ENCODE measurements at places on chromosomes 13 and 19.

DNA sequence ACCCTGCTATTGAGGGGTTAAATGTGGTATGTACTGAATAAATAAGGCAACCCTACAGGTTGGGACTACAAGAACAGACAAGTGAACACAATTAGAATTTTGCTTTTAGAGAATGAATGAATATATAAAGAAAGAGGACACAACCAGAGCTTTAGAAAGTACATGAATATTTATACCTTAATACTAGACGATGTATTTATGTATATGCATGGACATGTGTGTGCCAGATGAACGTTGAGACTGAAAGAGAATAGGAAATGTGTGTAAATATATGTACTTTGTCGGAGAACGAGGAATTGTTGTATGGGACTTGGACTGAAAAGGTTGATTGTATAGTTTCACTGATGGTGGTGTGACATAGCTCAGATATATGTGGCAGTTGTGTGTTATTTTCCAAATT lies 9.3 kb upstream of the COG6 start:
- DNase-seq: no peak

- DNase-seq: no peak
Observed at GRCh38 chr19:9487016-9487415, 11.4 kb downstream of the ZNF560 start.

DNA sequence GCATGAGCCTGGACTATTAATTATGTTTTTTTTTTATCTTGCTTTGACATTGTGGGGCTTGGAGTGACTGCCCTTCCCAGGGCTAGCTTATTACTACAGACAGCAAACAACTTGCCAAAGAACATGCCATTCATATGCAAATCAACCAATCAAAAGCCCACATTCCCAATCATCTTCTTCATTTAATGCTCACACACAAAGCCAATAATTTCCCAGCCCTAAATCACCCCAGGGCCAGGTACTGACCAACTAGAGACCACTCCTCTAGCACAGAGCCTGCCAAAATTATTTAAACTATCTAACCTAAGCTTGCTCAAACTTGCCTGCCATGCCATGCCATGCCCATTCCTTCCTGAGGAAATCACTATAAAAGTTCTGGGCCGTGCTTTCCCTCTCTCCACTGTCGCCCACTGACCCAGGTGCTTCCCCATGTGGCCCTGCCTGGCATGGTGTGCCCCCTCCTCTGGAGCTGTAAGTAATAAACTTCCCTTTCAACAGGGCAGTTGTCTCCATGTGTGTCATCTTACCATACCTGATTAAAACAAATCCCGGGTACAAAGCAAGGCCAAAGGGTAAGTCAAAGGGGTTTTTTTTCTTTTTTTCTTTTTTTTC lies 15.7 kb downstream of the PBX4 start:
- DNase-seq: peak; percentile 2

GRCh38 chr13:46571189-46571908 lies 18.4 kb downstream of the LRCH1 start:
- DNase-seq: no peak

DNA sequence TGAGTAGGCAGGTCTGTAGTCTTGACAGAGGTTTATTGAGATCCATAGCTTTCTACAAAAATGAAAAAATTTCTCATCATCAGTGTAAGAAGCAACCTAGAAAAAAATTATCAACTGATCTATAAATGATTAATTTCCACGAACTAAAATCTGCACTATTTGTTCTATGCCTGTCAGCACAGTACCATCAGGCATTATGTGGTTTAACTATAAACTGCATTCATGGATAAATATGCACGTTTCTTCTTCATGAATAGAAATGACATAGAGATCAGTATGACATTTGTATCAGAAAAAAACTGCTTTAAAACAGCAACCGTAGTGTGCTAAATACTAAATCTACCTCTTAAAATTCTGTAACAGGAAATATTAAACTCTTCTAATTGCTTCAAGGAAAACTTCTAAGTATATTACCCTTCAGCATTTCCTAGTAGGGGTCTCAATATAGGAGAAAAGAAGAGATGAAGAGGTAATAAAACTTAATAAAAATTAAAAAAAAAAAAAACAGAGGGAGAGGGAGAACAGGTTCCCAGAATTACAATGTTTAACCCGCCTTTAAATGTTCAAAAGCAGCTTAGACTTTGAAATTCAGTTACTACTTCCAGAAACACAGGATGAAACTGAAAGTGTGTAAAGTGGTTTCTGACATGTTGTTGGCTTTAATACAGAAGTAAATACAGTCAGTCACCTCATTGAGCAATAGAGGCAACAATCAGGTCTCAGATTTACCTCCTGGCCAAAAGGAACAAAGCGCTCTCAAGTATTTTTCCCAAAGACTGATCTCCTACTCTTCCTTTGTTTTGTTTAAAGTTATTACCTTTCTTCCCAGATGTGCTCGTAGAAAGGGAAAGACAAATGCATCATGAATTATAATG lies 144.4 kb downstream of the DIAPH3 start:
- no peak for DNase-seq

GRCh38 chr13:32961724-32962123 lies 54.5 kb upstream of the KL start:
- no peak for DNase-seq

GRCh38 chr19:35491836-35492360 lies 1.6 kb upstream of the KRTDAP start:
- no peak for DNase-seq

- peak; percentile 19 for DNase-seq
Observed at GRCh38 chr13:35672611-35673010, 196.1 kb upstream of the MAB21L1 start.

DNA sequence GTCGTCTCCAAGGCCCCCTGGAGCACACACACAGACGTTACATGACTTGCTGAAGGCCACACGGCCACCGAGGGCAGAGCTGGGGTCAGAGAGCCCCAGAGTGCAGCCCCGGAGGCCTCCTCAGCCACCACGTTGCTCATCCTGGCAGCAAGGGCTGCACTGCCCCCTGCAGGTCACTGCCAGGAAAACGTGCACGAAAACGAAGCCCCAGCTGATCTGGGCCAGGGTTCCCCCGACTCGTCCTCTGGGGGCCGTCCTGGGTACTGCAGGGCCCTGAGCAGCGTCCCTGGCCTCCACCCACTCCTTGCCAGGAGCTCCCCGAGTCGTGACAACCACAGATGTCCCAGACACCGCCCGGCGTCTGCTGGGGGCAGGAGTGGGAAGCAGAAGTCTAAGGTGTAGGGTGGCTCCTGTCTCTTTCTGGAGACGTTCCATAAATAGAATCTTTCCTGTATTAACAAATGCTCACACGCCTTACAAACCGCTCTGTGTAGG lies 3.4 kb downstream of the TPGS1 start:
- DNase-seq: peak; percentile 90
